ENCODE measurements at places on chromosomes 7 and 10.
A peak's percentile ranks its signal among the peaks of the same experiment; 100 is the strongest.

DNA sequence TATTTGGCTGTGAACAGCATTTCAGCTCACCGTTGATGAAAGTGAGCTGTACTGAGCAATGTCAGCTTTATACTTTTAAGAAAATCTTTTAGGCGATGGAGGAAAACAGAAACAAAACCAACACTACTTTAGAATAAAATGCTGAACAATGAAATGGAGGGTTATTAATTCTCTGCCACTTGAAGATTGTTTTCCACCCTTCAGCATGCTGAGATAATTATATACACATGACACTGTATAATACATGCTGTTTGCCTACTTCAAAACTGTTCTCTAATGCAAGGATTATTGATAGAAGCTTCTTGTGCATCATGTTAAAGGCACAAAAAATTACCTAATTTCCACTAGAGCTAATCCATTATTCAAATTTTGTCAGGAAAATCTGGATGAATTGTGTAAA is 66.8 kb downstream of the CACNA2D1 start:
- no peak for DNase-seq

GRCh38 chr10:79424221-79425073 is 21.0 kb downstream of the ZCCHC24 start:
- no peak for DNase-seq

GRCh38 chr7:88014581-88014980 is 80.5 kb downstream of the ADAM22 start:
- no peak for DNase-seq

- no peak for DNase-seq
Measured at GRCh38 chr10:100575585-100576281, 40.0 kb downstream of the HIF1AN start.

DNA sequence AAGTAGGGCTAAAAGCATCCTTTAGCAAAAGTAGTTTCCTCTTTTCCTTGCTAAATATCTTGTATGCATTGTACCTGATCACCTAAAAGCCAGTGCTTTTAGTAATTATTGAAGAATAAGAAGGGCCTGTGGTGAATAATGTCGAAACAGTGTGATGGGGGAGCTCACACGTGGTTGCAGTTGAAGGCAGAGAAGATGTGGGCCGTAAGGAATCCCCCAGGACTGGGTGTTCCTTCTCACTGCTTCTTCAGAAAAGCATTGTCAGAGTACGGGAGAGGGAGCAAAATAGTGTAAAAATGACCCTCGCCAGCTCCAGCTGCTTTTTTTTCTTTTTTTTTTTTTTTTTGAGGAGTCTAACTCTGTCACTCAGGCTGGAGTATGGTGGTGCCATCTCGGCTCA is 201.1 kb downstream of the NSUN6 start:
- no peak for DNase-seq

- DNase-seq: no peak
Measured at GRCh38 chr7:55066524-55066923, 47.7 kb downstream of the EGFR start.

DNA sequence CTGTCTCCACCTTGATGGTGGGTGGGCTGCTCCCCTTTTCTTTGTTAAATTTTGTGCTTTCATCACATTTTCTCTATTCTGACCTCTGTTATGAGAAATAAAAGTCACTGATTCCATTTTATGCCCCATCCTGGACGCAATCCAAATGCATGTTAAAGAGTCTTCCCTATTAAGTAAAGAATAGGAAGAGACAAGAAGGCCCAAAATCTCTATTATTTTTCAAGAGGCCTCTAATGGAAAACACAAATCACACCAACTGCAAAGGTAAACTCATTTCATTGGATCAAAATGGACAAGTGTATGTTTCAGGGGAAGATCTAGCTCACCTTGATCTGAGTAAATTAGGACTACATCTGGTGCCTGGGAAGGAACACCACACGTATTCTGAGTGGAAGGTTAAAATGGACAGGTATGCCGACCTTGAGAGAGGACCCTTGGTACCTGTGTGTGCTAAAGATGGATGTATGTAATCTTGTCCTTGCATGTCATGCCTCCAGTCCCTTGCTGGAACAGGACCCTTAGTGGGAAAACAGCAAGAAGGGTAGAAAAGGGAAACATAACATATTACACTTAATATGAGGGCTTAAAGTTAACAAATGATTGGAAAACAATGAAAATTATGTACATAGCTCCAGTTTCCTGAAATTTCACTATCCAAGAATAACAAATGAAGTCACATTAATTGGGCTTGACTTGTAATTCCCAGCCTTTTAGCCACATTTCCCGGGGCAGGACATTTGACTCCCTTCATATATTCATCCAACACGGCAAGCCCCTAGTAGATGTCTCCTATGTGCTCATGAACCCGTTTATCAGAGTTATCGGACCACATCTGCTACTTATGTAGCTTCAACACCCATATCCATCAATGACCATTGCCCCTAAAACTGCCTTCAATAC is 7.6 kb downstream of the IFIT2 start:
- DNase-seq: no peak

DNA sequence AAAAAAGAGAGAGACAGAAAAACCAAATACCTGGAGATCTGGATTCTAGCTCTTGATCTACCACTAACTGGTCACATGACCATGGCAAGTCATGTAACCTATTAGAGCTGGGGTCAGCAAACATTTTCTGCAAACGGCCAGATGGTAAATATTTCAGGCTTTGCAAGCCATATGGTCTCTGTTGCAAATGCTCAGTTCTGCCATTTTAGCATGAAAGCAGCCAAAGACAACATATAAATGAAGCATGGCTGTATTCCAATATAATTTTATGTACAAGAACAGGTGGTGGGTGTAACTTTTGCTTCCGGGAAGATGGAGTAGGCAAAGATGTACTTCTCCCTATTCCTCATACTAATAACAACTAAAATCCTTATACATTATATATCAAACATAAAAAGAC is 6.7 kb downstream of the FRA10AC1 start:
- no peak for DNase-seq

DNA sequence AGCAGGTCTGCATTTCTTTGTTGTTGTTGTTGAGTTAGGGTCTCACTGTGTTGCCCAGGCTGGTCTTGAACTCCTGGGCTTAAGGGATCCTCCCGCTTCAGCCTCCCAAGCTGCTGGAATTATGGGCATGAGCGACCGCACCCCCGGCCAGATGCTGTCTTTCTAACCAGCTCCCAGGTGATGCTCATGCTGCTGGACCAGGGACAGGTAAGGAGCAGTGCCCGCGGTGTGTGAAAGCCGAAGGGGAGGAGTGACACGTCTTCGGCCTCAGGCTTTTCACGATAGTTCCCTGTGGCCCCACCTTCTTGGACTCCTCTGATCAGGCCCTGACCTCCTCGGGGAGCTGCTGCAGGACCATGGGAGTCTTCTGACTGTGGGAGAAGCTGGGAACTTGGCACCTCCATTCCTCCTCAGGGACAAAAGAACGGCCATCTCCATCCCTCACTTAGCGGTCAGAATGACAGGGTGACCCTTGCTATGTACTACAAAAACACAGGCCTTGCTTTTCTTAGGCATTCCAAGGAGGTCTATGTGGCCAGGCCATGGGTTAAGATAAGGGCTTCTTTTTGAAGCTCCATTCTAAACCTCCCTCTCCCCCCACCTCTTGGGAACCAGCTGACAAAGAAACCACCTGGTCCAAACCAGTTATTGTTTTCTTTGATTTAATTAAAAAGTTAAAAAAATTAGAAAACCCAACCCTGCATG is 5.5 kb downstream of the SFRP5 start:
- no peak for DNase-seq

DNA sequence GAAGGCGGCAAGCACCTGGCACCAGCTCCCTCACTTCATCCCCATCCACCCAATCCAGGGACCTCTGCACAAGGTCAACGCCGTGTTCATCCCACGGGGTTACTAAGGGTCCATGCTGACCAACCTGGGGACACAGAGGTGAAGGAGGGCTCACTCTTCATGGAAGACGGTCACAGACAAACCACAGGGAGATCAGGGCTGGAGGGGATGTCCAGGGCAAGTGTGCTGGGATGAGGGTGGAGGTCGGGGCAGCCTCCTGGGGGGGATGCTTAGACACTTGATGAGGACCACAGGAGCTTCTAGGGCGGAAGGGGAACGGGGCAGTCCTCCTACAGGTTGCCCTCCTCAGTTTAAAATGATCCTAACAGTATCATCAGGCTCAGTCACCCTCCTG is 46.7 kb downstream of the FAM53B start:
- DNase-seq: no peak

- no peak for DNase-seq
Measured at GRCh38 chr10:119351189-119351588, 143.8 kb downstream of the GRK5 start.

GRCh38 chr10:116521424-116522290 is 24.1 kb upstream of the PNLIP start:
- DNase-seq: peak; percentile 13

DNA sequence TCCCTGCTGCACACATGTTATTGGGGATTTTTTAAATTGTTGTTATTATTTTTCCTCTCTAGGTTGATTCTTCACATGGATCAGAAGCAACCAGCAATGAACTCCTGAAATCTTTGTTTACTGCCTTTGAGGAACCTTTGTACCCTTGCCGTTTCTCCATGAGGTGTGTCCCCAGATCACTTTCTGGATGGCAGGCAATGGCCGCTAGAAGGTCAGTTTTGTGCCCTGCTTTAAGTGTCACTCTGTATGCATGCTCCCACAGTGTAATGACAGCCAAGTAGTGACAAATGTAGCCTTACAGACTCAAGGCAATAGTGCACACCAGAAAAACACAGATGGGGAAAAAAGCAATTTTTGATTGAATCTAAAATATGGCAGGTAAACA is 47.7 kb upstream of the NRP1 start:
- DNase-seq: no peak

DNA sequence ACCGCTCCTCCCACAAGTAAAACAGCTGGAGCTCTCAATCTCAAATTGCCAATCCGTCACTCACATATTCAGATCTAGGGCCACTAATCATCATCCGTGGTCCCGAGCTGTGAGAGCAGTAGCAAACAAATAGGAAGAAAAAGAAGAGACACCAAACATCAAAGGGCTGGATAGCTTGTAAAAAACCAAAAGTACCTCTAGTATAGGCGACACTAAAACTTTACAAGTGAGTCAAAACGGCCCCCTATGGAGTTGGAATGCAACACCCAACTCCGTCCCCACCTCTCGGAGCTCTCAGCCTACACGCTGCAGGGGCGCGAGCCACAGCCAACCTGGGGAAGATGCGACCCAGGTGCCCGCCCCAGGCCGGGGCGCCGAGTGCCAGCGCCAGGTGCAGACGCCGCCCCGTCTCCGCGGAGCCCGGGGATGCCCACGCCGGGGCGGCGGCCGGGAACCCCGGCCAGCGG is 581 bp downstream of the FAM3C start:
- peak; percentile 8 for DNase-seq

DNA sequence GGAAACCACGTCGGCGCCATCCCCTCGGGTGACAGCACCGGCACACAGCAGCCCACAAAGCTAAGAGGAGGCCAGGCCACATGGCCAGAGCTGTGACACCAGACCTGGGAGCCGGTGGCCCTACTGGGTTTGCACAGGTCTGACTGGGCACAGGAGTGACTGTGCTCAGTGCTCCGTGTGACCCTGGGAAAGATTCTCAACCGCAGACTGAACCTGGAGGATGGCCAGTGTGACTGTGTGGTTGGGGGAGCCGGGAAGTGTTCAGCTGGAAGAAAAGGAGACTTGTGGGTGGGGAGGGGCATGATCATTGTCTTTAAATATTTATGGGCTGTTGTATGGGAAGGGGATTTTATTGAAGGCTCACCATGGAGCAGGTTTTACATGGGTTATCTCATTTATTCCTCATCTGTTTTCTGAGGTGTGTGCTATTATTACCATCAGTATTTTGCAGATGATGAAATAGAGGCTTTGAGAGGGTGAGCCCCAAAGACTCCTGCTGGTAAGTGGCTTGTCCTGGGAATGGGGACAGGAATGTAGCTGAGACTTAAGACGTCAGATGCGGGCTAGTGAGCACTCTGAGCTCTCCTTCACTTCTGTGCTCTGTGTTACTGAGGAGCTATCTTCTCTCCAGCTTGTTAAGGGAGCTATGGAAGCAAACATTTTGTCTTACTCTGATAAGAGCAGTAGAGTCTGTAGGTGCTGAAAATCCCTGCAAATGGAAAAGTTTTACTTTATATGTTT is 127.5 kb downstream of the TMEM178B start:
- DNase-seq: no peak

DNA sequence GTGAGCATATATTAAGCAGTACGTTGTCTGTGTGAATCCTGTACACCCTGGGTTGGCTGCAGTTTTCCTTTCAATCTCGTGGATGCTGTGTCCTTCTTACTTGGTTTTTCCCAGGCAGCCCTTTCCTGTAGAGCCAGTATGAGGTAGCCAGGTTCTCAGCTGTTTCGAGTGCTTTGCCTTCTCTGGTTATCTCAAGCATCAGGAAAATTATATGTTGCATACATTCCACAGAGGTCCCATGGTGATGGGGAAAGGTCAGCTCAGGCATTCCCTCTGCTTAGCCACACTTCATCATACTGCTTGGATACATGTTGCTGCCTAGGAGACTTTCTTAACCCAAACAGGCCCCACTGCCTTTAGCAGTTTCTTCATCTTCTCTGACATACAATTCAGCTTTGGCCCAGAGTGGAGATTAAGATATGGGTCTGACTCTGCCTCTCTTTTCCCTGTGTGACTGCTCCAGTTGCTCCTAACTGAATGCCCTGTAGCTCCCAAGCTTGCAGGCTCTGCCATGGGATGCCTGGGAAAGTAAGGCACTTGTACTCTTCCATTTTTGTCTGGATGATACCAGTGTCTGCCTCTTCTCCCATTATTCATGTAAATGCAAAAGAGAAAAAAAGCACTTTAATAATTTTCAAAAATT is 11.3 kb downstream of the GNAI1 start:
- DNase-seq: peak; percentile 83

- DNase-seq: no peak
Measured at GRCh38 chr10:6356280-6356793, 153.6 kb downstream of the PFKFB3 start.

DNA sequence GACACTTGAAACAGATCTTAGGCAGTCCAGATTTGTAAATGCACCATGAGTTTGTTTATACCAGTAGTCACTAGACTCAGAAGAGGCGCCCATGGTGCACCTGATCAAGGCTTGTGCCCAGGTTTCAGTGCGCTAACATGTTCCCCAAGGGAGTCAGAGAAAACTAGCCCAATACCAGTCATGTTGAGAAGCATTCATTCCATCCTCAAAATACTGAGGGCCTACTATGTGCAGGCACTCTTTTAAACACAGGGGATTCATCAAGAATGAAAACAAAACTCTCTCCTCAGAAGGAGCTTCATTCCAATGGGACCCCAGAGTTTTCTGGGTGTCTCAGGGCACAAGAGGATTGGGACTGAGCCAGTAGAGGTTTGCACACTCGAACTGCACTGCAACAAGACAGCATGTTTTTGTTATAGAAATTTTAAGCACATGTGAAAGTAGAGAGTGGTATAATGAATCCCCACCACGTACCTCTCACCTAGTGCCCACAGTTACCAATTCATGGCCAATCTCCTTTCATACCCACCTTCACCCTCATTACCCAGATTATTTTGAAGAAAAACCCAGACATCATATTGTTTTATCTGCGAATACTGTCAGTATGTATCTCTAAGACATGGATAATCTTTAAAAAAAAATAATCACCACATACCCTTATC is 55.0 kb upstream of the ARID5B start:
- no peak for DNase-seq
